K562 (cell line): ENCODE measurements at places on chromosomes 7 and 10. TPM values are rescaled to one million over a fixed set of nuclear protein-coding genes. Genes with fewer than 3 reads are reported as not detected.

The EGR2 gene
- polyA plus RNA-seq, result 0.03 and 0.15 TPM in 2 replicates

The KRIT1 gene
- polyA plus RNA-seq, result 51.1 and 58.1 TPM in 2 replicates

The PNLIPRP1 gene
- not detected in 2 replicates for polyA plus RNA-seq

The ADAM12 gene
- polyA plus RNA-seq, result not detected in 2 replicates

The PIP4K2A gene
- 47.1 and 49.5 TPM in 2 replicates for polyA plus RNA-seq

The FGFR2 gene
- polyA plus RNA-seq, result not detected in 2 replicates

DNA sequence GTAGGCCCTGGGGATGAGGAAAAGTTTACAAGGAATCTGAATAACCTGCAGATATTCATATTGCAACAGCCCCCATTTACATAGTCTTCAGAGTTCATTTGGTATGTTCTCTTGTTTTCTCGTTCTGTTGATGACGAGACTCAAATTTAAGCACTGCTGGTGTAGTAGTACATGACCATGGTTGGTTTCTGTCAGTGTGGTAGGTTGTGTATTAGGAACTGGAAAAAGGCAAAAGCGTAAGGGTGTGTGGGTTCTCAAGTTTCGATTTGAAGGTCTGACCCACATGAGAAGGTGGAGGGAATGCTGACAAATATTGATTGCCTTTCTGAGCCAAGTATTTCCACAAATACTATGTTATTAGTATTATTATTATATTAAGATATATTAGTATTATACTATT, 151.7 kb downstream of the AUTS2 start:
- DNase-seq, result no peak

- DNase-seq, result no peak
These were observed 307.2 kb downstream of the HGF start for GRCh38 chr7:81462672-81463071.

GRCh38 chr7:102456327-102456726, 8.3 kb downstream of the ALKBH4 start:
- peak; percentile 44 for DNase-seq

DNA sequence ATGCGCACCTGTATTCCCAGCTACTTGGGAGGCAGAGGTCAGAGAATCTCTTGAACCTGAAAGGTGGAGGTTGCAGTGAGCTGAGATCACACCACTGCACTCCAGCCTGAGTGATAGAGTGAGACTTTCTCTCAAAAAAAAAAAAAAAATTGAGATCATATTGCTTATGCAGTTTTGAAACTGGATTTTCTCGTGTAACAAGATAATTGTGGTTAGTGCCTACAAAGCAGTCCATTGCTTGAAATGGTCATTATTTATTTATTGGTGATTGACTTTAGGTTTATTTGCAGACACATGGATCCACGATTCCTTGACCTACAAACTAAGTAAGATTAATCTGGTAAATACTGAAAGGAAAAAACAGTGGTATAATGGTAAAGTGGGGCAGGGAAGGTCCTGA, 149.8 kb downstream of the TAX1BP1 start:
- no peak for DNase-seq

GRCh38 chr10:72499701-72500100, 126.2 kb downstream of the MICU1 start:
- DNase-seq, result no peak

DNA sequence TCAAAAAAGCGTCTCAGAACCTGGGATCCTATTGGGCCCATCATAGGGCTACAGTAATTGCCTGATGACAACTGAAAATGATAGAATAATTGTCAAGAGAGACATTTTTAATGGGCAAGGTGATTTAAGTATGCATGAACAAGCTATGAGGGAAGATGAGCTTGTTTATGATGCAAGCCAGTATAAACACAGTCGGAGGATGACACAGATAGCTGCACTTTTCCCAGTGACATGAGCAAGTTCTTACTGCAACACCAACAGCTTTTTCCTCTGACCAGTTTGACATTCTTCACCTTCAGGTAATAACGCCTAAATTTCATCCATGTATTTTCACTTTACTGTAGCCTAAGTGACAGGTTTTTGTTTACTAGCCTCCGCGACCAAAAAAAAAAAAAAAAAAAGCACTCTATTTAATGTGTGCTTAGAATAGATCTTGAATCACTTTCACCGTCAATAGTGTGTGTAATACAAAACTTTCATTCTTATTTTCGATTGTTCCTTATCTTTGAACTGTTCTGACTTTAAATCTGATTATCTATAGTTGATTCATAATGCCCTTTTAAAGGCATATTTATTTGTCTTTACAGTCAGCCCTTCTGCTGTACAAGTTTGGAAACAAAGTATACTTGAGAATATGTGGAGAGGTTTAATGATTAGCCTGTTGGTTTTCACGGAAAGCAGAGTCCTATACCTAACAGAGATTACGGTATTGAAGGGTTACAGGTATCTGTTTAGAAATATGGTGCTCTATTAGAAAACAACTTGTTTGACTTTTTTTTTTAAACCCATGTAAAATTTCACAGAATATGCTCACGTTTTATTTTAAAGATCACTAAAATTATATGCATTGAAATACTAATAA, 1.7 kb downstream of the FOXP2 start:
- no peak for DNase-seq

- no peak for DNase-seq
These were observed 7.4 kb upstream of the LFNG start for GRCh38 chr7:2512179-2512661.

- DNase-seq, result no peak
These were observed 10.2 kb upstream of the SDHAF3 start for GRCh38 chr7:97107192-97107800.

DNA sequence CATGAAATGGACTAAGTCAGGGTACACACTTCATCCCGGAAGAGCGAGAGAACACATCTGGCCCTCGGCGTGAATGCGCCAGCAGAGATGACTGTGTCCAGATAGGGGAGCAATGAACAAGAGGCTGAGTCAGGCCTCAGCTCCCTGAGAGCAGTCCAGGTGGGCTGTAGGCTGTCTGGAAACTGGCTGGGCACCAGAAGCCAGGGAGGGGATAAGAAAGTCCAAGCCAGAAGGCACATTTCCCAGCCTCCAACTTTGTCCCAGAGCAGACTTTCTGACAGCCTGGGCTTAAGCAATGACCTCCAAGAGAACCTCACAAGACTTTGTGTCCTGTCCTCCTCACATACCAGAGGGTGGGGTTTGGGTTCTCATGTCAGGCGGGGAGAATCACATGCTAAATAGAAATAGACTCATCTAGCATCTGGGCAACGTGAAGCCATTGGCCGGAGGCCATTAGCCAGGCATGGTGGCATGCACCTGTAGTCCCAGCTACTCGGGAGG, 157.2 kb downstream of the ARHGAP12 start:
- no peak for DNase-seq

- no peak for DNase-seq
These were observed 12.1 kb downstream of the BMPR1A start for GRCh38 chr10:86768412-86769062.

DNA sequence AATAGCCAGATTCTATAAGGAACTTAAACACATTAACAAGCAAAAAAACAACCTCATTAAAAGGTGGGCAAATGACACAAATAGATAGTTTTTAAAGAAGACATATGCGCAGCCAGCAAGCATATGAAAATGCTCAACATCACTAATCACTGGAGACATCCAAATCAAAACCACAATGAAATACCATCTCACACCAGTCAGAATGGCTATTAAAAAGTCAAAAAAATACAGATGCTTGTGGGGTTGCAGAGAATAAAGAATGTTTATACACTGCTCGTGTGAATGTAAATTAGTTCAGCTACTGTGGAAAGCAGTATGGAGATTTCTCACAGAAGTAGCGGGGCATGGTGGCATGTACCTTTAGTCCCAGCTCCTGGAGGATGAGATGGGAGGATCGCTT, 164.0 kb downstream of the CHRM2 start:
- DNase-seq, result no peak
